ENCODE measurements at places on chromosomes 3 and 15.

DNA sequence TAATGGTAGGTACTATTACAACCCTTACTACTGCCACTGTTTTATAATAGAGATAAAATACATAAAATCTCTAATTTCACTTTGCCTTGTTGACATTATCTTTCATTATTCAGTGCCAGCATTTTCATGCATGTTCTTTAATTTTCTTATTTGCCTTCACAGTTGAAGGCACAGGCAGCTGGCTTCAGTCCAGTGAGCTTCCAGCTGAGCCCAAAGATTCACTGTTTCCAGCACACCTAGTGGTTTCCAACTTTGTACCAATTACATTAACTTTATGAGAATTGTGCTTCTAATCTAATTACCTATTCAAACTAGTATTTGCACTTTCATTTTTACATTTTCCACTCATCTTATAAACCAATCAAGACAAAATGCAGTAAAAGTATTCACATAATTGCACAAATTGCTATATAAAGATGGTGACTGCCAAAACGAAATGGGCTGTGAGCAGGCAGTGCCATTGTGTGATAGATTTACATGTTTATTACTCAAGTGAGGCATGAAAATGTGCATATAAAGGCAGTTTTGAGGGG, 228.3 kb downstream of the MFSD1 start:
- no peak for DNase-seq

GRCh38 chr3:73743551-73743950, 118.8 kb upstream of the PDZRN3 start:
- no peak for DNase-seq

- DNase-seq = peak; percentile 61
Observed at GRCh38 chr15:50881121-50882048, 27.1 kb upstream of the AP4E1 start.

DNA sequence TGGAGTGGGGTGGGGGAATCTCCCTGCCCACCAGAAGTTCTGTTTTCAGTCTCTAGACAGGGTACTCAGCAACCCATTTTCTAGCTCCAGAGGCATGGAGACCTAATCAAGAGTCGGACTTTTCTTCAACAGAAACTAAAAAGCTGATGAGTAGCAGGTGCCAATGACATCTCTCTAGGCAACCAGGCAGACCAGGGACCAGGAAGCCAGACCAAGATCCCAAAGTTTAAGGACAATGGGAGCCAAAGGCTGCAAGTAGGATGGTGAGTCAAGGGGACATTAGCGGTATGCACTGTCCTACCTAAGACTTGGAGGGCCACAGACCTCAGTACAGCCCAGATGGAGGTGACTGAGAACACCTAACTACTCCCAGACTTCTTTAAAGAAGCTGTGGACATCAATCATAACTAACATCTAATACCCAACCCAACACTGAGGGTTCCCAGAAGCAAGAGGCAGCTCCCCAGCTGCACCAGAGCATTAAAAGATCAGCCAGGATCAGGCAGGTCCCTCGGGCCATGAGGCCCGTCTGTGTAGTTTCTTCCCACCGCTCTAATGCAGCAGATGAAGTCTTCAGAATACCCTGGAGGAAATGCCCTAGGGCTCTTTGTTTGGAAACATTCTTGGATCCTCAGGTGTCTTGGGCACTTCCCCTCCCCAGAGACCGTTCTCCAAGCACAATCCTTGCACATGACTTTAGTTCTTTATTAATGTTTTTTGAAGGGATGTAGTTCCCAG, 979 bp downstream of the CCDC71 start:
- no peak for DNase-seq

- DNase-seq = no peak
Observed at GRCh38 chr3:32176989-32177701, 61.3 kb upstream of the CMTM8 start.

DNA sequence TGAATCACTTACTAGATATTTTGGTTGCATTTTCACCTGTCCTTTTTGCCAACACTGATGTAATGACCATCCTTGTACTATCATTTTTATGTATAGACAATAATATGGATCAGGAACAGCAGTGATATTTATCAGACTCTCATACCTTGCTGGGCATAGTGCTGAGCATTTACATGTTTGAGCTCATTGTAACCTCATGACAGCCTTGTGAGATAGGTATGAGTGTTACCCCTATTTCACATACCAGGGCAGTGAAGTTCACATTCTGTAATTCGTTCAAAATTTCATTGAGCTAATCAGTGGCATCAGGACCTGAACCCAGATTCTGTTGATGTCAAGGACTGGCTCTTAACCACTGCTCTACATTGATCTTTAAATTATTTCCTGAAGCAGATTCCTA, 221.5 kb upstream of the TBL1XR1 start:
- DNase-seq = no peak

- DNase-seq = no peak
Observed at GRCh38 chr3:181631901-181632300, 79.8 kb upstream of the SOX2 start.

DNA sequence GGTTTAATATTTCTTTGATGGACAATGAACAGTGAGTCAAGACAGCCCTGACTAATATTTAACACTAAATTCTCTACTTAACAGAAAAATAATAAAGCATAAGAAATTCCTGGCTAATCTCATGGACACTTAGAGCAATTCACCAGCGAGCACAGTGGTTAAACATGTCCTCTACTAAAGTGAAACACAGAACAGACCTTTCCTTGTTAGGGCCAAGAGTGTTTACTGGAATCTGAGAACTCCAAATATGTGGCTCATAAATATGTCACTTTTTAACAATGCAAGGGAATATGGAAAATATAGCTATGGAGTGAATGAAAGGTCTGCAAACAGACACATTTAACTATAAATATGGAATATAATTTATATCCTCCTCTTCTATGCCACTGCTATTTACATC, 18.6 kb upstream of the IGSF10 start:
- no peak for DNase-seq

- DNase-seq = no peak
Observed at GRCh38 chr3:130733236-130733875, 13.3 kb downstream of the PIK3R4 start.

DNA sequence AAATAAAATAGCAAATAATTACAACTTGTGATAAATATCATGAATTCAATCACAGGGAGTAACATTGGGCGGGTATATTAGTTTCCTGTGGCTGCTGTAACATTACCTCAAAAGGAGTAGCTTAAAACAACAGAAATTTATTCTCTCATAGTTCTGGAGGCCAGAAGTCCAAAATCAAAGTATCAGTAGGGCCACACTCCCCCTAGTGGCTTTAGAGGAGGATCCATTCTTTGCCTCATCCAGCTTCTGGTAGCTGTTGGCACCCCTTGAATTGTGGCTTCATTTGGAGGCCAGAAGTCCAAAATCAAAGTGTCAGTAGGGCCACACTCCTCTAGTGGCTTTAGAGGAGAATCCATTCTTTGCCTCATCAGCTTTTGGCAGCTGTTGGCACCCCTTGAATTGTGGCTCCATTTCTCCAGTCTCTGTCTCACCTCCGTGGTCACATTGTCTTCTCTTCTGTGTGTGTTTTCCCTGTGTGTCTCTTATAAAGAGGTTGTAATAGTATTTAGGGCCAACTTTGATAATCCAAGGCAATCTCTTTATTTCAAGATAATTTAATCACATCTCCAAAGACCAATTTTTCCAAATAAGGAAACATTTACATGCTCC, 3.1 kb upstream of the CFAP20DC start:
- no peak for DNase-seq

DNA sequence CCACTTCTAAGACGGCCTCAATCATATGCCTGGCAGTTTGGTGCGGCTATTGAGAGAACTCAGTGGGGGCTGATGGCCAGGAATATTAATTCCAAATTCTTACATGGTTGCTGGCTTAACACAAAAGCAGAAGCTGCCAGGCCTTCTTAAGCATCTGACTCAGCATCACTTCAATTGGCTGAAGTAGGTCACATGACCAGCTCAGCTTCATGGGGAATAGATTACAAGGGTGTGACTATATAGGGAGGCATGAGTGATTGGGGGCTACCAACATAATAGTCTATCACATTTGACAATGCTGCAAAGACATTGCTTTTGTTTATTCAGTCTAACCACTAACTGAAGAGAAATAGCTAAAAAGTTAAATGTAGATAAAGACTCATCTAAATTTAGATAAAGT, 101.6 kb upstream of the ANKRD28 start:
- DNase-seq = no peak

- no peak for DNase-seq
Observed at GRCh38 chr3:87501076-87501475, 224.7 kb upstream of the POU1F1 start.

GRCh38 chr3:119401503-119402440, 61.6 kb downstream of the TMEM39A start:
- DNase-seq = peak; percentile 13

DNA sequence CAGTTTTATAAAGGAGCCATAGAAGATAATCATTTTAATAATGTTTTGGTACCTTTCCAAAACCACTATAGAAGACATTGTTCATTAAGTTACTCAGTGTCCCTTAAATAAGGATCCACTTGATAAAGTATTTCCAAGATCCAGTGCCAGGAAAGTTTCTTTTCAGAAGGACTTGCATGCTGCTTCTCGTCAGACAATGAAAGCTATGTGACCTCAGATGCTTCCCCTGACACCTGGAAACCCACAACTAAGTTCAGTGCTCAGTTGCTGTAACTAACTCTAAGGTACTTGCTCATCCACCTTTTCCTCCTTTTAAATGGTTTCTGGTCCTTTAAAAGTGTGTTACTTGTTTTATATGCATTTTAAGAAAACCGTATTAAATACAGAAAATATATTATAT, 7.3 kb downstream of the SSR3 start:
- DNase-seq = no peak

GRCh38 chr3:187261541-187261969, 30.0 kb downstream of the MASP1 start:
- no peak for DNase-seq

DNA sequence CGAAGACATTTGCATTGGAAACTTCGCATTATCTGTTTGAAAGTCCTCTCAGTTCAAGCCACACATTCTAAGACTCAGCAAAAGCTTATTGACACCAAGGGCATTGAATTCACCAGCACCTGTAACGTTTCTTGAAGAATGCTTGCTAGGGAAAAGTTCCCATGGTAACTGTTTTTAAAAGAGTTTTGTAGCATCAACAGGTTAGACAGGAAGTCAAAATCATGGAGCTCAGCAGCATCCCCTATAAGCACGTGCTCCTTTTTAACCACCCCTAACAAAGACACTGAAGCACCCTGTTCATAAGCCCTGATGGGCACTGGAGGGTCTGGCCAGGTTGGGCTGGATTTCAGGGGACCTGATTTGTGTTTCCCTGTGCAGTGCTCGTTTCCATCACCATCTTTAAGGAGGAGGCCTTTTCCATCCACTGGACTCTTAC, 229.7 kb upstream of the BHLHE40 start:
- DNase-seq = no peak

- DNase-seq = no peak
Observed at GRCh38 chr3:83514130-83514914, 1444.5 kb upstream of the CADM2 start.

- DNase-seq = peak; percentile 23
Observed at GRCh38 chr3:107241217-107241616, 136.0 kb upstream of the CCDC54 start.

DNA sequence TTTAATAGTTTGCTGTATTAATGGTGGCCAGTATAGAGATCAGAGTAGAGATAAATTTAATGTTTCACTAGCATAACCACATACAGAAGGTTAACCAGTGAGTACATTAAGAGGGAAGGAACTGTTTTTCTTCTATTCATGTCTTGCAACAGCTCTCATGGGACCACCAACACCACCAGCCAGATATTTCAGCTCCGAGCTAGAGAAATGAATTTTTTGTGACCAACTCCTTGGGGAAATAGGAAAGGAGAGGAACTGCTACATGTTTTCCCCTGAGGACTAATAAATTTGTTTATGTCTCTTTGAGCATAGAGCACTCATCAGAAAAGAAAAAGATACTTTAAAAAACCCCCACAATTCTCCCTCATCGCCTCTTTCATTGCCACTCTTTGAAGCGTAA, 247.5 kb downstream of the MBNL1 start:
- no peak for DNase-seq

- no peak for DNase-seq
Observed at GRCh38 chr3:15241341-15241740, 35.3 kb downstream of the CAPN7 start.

DNA sequence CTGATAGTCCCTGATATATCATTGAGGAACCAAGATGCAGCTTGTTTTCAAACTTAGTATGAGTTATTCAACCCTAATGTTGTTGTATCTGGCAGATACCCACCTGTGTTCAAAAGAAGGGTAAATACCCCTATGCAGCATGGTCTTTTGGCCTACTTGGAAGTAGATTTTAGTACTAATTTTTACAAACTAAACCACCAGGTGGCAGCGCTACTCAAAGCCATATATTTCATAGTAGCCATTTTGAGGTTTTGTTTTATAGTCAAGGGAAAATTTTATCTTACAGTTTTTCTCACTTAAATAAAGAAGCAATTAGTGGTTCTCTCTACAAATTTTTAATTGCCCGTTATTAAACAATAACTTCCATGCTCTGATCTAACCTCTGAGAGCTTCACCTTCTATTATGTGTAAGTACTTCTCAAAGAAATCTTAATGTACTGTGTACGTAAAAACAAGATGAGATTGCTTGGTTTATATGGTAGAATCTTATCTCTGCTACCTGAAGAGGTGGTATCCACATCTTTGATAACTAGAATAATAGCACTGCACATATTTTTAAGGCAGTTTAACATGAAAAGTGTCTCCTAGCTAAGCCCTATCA, 31.5 kb upstream of the MLF1 start:
- peak; percentile 10 for DNase-seq

- no peak for DNase-seq
Observed at GRCh38 chr3:62260655-62261054, 112.7 kb downstream of the FEZF2 start.

DNA sequence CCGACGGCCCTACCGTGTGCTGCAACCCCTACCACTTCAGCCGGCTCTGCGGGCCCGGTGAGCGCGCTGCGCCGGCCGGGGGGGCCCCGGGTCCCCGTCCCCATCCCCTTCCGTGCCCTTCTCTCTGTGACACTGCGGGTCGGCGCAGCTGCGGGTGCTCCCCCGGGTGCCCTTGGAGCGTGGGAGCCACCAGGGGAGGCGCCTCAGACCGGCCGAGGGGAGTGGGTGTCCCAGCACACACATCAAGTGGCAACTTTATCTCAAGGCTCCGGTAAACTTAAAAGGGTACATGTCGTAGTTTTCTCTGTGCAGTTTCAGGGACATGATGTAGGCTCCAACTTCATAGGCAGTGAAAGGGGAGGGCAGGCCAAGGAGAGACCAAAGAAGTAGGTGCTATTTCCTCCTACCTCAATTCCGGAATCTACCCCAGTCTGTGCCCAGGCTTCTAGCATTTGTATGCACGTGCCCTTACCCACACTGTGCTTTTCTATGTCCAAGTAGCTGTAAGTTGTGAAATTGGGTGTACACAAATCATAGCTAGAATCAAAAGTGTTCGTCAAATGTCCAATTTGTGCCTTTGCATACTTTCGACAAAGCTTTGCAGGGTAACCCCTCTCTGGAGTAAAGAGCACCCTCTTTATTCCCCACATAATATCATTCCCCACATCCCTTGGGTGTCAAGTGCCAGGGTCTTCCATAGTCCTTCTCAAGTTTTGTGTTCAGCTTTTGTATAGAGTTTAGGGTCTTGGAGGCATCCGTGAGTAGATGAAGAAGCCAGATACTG, 2.2 kb downstream of the SMAD6 start:
- no peak for DNase-seq

Measured in GM06990 (cell line).